ENCODE measurements at places on chromosomes 4 and X. TPM values are rescaled to one million over a fixed set of nuclear protein-coding genes. Genes with fewer than 3 reads are reported as not detected.

ARAP2 gene
- not detected for total RNA-seq

C4orf50 gene
- not detected for total RNA-seq

CENPVL3 gene
- total RNA-seq, result not detected

CT45A1 gene
- total RNA-seq, result not detected

RAB40A gene
- total RNA-seq, result not detected

IL15 gene
- 7.1 TPM for total RNA-seq

TRMT10A gene
- 1.6 TPM for total RNA-seq

FAM9C gene
- total RNA-seq, result not detected

ETDB gene
- total RNA-seq, result not detected

FAM47E gene
- total RNA-seq, result not detected

Measured in GM23248 (cell line).